ENCODE measurements at places on chromosomes 4 and X.

DNA sequence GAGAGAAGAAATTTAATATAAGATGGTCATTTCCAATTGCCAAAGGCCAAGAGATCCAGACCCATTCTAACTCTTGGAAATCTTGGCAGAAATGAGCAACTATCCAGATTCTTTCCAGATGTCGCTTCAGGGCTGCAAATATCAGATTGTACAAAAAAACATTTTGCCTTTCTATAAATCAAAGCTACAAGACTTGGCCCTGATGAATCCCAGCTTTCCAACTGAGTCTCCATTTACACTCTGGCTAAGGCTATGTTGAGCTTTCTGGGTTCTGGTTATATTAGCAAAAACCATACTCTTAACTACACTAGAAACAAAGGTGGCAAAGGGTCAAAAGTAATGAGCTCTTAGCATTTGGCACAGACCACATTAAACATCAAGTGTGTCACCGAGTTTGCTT is 345.8 kb downstream of the OPHN1 start:
- DNase-seq: no peak

DNA sequence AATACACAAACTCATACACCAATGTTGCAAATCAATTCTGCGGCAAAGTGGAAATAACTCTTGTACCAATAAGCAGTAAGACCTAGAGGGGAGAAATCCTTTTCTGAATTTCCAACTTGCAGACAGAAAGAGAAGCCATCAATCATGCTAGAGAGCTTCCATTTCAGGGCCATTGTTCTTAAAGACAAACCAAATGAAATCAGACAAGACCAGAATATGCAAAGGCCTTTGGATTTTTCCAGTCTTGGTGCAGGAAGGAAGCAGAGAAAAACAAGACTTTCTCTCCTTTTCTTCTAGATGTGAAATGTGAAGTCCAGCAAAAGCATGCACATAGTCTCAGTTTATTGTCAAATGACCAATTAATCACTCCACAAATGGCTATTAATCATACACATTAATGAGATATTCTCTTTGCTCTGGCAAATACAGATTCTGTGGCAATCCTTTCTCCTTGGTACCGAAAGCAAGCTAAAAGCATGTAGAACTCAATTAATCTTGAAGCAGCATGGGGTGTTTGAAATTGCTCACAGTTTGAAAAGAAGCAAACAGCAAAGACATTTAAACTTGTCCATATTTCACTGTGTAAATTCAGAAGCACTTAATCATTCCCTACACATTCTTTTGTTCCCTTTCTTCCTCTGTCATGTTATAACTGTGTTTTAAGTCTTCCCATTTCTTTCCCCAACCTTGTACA is 466.1 kb downstream of the GPAT3 start:
- no peak for DNase-seq

- DNase-seq: no peak
These were observed 171.9 kb downstream of the GALNTL6 start for GRCh38 chr4:171985129-171985528.

DNA sequence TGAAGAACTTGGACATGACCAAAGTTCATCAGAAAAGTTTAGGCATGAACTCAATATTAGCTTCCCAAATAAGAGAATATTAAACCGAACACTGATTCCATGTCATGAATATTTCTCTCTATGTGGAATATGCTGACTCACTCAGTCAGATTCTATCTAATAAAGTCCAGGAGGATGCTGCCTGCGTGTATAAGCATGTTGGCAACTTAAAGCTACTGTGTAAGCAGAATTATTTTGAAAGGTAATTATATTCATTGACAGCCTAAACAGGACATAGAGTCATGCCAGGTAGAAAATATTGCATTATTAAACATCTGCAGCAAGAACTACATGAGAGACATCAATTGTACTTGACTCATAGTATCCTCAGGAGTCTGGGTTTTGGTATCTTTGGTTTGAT is 367.9 kb upstream of the SPOCK3 start:
- DNase-seq: no peak

GRCh38 chrX:69705818-69706217 is 89.9 kb downstream of the EDA start:
- no peak for DNase-seq

DNA sequence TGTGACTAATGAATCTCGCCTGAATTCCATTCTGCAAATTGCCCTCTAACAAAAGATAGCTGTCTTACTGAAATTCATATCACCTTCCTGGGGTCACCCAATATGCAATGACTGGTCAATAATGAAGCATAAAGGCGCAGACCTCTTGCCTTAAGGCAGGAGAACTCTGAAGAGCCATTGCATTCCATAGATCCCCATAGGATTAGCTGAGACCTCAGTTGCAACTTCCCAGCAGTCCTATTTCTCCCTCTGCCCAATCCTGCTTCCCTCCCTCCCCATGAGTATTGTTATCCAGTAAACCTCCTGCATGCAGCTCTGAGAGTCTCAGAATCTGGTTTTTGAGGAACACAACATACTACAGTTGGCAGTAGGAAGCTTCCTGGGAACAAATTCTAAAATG is 396.5 kb downstream of the DCAF12L2 start:
- DNase-seq: no peak

DNA sequence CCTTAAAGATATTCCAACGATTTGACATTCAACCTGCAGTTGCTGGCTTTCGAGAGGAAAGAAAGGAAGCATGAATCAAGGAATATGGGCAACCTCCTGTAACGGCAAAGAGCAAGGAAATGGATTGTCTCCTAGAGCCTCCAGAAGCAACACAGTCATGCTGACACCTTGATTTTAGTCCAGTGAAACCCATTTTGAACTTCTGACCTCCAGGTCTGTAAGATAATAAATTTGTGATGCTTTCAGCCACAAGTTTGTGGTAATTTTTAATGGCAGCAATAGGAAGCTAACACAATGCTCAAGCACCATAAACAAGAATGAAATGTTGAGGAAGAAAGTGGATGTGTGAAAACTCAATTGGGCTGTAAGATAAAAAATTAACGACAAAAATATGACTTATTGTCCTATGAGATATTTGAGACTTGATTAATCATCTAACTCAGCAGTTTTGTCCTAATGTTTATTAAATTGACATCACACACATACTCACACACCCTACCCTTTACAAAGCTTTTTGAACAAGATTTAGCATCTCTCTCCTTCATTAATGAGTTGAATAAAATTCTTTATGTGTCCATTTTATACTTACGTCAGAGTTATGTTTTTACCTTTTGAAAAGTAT is 857.2 kb upstream of the INTU start:
- DNase-seq: no peak
